ENCODE measurements at places on chromosomes 6 and 20.

DNA sequence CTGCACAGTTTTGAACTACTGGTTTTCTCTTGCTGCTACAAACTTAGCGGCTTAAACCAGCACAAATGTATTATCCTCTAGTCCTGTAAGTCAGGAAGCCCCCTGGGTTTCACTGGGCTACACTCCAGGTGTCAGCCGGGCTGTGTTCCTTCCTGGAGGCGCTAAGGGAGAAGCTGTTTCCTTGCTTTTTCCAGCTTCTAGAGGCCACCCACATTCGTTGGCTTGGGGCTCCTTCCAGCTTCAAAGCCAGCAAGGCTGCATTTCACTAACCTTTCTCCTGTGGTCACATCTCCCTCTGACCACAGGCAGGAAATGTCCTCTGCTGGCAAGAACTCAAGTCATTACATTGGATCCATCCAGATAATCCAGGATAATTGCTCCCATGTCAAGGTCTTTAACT lies 350.6 kb upstream of the PLCB4 start:
- no peak for DNase-seq

DNA sequence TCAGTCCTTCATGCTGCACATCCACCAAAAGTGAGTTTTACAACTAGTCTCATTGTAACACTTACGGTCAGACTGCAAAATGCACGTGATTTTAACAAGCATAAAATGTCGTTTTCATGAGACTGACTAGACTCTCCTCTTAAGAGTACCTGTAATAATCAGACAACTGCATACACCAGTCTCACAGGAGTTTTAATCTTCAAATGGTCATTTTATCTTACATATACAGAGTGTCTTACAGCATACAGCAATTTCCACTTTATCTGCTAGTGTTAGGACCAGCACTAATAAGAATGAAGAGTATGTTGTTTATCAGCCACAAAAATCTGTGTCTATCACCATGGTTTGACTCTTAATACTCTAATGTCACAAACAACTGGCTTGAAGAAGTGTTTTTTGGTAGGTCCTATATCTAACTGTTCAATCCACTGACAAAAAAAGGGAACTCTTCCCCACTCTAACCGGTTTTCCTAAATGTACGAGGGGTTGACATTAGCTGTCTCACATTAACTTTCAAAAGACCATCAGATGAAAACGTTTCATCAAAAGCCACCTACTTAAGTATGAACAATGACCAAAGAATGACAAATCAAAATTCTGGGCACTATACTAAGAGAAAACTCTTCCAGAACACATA lies 1.5 kb upstream of the ASF1A start:
- no peak for DNase-seq

DNA sequence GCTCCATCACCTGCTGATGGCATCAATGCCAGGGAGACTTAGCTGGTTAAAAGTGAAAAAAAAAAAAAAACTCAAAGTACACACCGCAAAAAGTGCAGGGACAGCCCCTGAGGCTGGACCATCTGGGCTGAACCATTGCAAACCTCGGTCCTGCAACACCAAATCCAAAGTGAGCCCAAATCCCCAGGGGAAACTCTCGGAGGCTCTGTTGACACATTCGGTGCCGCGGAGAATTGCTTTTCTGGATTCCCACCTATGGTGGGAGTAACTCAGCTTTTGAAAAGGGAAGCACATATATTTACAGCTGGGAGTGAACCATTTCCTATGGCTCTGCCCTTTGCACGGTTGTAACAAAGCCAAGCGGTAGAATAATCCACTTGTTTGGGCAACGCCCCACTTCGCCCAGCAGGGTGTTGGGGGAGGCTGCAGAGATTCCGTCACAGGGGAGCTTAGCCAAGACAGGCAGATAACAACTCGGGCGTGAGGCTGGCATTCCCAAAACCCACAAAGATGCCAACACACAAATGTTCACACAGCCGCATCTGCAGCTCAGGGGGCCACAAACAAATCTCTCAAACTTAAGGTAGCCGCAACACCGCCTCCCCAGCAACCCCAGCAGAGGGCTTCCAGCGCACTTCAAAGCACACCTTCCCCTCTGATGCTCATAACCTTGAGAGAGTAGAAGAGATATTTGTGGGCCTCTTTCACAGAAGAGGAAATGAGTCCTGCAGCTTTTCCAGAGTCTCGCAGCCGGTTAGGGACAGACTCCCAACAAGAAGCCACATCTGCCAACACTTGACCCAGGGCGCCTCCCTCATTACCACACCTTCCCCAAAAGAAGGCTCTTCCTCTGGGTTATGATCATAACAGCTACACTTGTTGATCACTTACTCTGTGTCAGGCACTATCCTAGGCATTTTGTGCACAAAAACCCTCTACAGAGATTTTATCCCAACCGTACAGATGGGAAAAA lies 11.4 kb downstream of the ZC3H12D start:
- DNase-seq, result no peak

DNA sequence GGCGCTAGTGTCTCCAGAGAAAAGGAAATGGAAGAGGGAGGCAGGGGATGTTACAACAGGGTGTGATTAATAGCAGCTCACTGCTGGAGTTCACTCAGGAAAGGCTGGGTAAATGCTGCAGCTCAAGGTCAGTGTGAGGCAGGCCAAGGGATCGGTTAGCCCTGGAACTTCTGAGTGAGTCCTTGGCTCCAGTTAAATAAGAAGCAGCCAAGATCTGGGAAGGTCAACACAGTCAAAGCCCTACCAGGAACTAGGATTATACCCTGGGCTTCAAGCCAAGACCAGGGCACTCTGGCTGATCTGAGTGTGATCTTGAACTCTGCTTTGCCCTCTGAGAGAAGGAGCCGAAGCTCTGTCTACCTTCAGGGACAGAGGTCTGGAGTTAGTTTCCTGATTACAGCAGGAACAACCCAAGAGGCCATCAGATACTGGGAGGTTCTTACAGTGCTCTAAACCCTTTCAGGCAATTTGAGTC lies 44.3 kb downstream of the TPD52L1 start:
- no peak for DNase-seq

GRCh38 chr20:54643761-54644160 lies 168.4 kb downstream of the DOK5 start:
- no peak for DNase-seq

DNA sequence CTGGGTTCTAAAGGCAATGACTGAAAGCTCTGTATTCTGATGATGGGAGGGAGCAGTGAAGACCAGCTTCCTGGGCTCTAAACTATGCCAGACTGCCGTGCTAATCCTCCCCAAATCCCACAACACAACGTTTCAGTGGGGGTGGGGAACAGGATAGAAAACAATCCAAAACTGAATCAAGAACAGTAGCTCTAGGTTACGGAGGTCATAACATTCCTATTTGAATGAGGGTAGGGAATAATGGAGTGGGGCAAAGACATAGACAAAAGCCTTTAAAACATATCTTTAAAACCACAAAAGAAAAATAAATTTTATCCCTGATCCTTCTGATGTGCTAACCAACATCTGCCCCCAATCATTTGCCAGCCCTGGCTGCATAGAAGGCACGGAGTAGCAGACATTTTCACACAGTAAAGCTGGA lies 7.8 kb downstream of the USP49 start:
- no peak for DNase-seq

GRCh38 chr6:12238219-12238618 lies 51.9 kb upstream of the EDN1 start:
- DNase-seq, result no peak

DNA sequence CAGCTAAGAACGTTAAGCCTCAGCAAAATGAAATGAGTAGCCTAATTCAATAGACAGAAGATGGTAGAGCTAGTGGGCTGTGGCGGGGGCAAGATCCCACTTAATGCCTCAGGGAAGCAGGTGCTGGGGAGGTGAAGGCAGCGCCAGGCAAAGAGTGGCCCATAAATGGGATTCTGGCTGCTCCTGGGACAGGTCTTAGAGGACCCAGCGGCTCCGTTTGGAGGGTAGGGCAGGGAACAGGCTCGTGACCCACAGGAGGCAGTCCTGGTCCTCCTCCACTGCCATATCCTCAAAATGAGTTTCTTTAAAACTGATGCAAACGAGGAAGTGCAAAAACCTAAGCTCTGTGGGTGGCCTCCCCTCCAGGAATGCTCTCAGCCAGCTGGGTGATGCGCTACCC lies 32.7 kb downstream of the SAYSD1 start:
- DNase-seq, result no peak

DNA sequence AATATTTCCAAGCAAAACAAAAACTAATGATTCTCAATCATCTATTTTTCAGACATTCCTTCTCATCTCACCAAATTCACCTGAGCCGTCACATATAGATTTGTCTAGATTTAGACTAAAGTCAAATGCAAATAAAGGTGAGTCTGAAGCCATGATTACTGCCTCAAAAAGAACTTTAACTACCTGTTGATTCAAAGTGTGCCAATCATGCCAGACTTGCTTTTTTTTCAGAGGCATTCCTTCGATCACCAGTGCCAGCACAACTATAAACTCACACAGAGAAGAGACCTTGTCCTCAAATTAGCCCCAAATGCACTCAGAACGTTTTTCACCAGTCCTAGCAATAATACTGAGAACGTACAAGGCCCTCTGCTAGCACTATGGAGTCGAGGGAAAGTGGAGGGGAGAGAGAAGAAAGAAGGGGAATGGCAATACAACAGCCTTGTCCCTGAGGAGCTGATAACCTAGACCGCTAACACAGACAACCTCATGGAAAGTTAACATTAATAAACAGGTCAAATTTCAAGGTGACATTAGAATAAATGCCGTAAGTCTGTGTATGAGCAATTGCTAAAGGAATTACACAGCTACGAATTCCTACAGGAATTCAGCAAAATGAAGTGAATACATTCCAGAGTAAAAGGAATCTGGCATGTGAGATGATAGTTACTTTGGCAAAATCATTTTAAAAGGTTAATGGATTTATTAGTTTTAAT lies 60.9 kb downstream of the EPB41L2 start:
- no peak for DNase-seq

GRCh38 chr6:30883685-30884520 lies at the start of gene DDR1:
DDR1 (plus strand) TSS chr6:30884519; CDS start chr6:30888730, 4,211 bp downstream.
- peak; percentile 51 for DNase-seq

GRCh38 chr6:142443532-142443931 lies 141.7 kb downstream of the ADGRG6 start:
- DNase-seq, result no peak

DNA sequence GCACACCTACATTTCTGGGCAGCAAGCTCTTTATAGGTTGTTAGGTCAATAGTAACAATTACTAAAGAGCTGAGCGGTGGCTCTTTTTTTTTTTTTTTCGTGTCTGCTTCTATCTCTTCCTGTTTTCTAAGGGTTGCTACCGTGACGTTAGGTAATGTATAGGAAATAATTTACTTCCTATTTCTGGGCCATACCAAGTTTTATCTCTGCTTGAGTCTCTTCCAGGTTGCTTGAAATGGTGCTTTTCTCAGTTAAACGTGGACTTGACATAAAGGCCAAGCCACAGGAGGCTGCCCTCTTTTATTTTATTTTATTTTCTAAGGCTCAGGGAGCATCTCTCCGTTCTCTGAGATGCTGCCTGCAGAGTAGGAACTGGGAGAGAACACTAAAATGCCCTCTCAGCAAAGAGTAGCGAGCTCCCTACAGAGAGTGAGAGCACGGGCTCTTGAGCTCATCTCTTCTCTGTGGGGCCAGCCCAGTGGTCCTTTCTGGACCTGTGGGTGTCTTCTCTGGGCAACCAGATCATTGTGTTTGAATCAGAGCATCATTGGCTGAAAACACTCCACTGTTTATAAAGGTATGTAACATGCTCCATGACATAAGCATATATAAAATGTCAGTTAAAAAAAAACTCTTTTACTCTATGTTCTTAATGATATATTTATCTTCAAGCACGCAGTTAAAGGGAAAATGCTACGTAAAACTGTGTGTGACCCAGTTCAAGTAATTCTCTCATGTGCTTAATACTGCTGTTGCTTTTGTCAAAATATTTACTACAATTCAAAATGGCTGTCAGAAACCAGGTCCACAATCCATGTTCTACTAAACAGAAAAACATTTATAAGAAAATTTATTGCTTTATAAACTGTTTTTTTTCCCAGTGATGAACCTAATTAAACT lies at the start of gene ZNF831:
Gene ZNF831 (plus strand): TSS at position 191 of the 900 bp plus-strand sequence. CDS start 27,199 bp downstream, outside the sequence.
- DNase-seq, result no peak

DNA sequence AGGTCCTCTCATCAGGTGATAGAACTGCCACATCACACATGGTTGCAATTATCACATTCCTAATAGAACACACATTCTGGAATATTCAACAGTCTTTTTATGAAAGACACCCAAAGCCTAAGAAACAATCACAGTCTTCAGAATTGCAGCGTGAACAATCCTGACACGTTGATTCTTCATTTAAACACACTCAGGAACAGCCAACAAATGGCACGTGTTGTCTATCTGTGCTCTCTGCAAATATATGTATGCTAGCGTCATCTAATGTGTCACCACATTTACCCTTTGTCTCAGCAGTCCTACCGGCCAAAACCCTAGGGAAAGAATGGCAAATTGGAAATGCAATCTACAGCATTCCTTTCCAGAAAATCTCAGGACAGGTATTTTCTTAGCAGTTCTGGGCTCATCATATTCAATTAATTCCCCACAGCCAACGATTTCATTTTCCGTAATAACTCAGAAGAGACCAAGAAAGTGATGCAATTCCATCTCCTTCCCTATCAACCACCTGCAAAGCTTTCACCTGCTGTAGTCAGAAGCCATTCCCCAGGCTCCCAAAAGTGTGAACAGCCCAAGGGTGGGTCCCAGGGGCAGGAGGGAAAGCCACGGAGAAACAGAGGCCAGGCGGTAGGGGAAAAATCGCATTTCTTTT lies 280.3 kb upstream of the JARID2 start:
- no peak for DNase-seq

- peak; percentile 82 for DNase-seq
These were observed 33.0 kb downstream of the RREB1 start for GRCh38 chr6:7140631-7141378.
